ENCODE measurements at places on chromosomes 7 and 10.

GRCh38 chr7:134844200-134844599 is 64.8 kb downstream of the CALD1 start:
- no peak for DNase-seq

GRCh38 chr7:156479596-156479995 is 161.0 kb upstream of the RNF32 start:
- DNase-seq = no peak

DNA sequence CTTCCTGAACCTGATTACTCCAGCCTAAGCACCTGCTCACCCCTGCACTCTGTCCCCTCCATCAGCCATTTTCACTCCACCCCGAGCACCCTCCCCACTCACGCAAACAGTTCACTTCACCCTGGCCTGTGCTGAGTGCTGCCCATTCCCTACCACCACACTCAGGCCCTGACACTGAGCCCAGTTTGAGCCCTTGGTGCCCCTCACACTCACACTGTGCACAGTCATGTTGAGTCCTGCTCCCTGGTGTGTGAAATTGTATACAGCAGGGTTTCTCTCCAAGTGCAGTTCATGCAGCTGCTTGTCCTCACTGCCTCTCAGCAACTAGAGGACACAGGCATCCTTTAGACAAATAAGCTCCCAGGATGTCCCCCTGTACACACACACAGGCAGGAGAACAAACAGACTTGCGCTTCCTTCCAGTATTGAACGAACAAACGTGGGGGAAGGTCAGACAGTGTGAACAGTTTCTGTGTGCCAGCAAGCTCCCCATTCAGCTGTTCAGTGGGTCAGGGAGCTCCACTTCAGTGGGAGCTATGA is 6.8 kb downstream of the MYO1G start:
- no peak for DNase-seq

DNA sequence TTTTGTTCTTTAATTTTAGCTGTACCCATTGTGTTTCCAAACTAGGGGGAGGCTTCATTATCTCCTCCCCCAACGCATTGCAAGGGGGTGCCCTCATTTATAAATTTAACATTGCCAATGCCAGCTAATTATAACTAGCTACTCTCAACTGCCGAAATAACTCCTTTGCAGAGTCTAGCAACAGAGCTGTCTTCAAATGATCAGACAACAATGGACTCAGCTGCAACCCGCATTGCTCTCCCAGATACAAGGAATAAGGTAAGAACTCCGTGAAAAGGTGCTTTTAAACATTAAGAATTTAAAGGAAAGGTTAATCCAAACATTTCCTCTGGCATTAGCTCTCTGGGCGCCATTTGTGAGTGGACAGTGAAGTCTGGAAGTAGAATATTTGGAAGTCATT is 116.2 kb downstream of the GFRA1 start:
- DNase-seq = no peak

- DNase-seq = no peak
These were observed 18.0 kb upstream of the DUSP5 start for GRCh38 chr10:110479710-110480109.

GRCh38 chr10:31867646-31868045 is 61.0 kb downstream of the ARHGAP12 start:
- peak; percentile 66 for DNase-seq

DNA sequence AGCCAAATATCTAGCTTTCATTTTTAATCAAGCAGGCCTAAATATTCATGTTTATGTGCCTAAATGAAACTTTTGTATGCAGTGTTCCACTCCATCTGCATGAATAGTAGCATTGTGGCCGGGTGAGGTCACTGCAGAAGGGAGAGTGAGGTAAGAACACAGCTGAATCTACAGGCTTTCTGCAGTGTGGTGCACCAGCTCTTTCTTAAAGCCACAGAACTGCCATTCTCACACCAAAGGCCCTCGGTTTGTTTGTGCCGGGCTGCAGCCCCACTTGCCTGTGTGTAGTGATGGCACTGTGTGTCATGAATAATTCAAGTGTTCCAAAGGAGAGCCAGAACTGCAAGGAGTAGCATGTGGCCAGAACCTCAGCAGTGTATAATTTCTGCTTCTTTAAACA is 204.1 kb downstream of the TRIL start:
- peak; percentile 51 for DNase-seq

Data from ELR (cell line).